HFFc6 (cell line): ENCODE measurements at places on chromosomes 13 and 19.

DNA sequence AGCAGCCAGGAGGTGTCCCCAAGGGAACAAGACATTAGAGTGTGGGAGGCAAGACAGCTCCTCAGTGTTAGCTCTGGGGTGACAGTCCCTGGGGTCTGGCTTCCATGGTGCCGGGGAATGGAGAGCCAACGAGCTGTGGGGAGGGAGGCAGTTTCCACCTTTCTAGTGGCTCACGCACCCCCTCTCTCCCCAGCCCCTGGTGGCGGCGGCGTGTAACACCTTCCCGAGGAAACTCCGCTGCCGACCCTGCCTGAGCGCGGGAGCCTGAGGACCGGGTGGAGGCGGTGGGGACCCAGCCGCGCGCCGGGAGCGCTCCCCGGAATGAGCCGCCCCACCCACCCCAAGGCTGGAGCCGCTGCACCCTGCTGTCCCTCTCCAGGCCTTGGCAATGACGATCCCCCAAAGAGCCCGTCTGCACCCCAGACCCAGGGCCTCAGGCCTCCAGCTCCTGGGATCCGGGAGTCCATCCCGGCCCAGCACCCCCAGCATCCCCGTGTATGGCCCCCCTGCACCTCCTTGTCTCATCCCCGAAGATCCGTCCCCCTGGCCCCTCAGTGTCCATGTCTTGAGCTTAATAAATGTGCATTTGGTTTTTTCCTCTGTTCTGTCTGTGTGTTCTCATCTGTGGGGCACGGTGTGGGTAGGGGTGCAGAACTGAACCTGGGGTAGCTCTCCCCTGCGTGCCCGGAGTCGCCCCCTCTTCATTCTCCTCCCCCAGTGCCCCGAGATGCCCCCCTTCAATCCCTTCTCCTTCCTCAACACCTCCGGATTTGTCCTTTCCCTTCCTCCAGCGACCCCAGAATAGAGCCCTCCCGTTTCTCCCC lies 622 bp upstream of the FXYD5 start:
- no peak for DNase-seq

DNA sequence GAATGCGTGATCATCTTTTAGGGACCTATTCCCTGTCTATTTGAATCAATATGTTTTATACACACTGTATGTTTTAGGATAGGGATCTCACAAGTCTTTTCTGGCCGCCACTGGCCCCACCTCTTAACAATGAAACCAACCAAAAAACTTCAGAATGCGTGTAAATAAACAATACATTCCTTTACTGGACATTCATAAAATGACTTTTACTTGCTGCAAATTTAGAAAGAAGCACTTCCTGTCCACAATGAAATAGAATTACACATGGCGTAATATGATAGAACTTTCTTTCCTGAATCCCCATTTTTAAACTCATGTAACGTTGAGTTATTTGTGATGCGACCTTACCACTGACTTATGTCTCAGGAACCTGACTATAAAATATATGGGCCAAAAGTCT lies 233.6 kb downstream of the SLITRK6 start:
- no peak for DNase-seq

- no peak for DNase-seq
Measured at GRCh38 chr13:33080972-33081590, 64.9 kb downstream of the KL start.

DNA sequence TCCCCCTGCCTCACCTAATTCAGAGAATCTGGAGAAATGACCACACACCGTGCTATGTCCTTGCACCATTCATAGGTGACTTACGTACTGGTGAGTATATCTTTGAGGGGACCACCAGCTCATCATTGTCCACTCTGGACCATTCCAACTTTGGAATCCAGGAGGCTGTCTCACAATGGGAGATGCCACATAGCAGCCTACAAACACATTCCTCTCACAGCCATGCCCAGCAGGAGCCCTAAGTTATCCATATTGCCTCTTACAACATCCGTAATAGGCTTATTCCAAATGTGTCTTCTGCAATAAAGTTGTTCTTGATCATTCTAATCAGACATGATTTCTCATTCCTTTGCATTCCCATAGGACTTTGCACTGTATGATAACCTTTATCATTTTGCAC lies 436.7 kb downstream of the EFNB2 start:
- DNase-seq, result no peak

DNA sequence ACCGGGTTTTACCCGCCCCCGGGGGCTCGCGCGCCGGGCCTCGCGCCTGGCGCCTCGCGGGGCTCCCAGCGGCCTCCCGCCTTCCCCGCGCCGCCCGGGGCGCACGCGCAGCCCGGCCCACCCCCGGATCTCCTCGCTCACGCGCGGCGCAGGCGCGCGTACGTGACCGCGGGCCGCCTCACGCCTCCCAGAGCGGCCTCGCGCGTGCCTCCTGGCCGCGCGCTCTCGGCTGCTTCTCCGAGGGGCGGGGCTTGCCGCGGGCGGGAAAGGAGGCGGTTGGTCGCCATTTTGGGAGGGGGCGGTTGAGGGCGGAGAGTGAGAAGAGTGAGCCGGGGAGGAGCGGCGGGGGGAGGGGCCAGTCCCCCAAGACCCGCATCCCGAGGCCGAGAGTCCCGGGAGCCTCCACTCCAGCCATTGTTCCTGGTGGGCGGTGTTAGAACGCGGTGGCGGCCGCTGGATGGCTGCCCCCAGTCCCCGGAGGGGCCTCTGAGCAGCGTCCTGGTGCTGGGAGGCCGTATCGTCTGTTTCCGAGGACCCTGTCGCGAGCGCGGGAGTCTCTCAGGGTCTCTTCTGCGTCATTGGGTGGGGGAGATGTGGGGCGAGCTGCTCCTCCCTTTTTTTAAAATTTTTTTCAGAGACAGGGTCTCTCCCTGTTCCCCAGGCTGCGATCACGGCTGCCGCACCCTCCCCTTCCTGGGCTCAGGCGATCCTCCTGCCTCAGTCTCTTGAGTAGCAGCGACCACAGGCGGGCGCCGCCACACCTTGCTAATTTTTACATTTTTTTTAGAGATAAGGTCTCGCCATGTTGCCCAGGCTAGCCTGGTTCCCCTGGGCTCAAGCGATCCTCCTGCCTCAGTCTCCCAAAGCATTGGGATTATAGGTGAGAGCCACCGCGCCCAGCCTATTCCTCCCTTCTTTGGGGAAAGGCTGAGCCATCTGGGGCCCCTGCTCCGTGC lies at the start of gene ZNF541:
Gene ZNF541, minus strand, starts transcription at position 78 of the 956 bp plus-strand sequence. CDS start 17,292 bp downstream, outside the sequence.
- DNase-seq, result no peak

DNA sequence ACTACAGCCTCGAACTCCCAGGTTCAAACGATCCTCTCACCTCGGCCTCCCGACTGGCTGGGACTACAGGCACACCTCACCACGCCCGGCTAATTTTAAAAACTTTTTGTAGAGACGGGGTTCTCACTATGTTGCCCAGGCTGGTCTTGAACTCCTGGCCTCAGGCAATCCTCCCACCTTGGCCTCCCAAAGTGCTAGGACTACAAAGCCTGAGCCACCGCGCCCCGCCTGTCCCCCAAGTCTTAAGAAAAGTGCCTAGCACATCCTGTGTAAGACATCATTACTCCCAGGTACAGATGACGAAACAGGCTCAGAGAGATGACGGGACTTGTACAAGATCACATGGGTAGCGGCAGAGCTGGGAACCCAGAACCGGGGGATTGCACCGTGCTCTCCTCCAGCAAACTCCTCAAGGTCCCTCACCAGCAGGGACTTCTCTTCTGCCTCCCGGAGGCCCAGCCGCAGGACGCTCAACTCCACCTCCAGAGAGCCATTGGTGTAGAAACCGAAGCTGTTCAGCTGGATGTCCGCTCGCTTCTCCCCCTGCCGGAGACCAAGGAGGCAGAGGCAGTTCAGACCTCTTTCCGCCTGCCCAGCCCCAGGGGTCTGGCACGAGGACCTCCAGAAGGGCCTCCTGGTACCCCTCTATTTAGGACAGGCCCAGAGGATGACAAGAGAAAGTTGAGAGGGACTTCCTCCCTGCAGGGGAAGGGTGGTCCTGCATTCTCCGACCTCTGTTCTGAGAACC lies 1.0 kb downstream of the GPR108 start:
- peak; percentile 89 for DNase-seq

DNA sequence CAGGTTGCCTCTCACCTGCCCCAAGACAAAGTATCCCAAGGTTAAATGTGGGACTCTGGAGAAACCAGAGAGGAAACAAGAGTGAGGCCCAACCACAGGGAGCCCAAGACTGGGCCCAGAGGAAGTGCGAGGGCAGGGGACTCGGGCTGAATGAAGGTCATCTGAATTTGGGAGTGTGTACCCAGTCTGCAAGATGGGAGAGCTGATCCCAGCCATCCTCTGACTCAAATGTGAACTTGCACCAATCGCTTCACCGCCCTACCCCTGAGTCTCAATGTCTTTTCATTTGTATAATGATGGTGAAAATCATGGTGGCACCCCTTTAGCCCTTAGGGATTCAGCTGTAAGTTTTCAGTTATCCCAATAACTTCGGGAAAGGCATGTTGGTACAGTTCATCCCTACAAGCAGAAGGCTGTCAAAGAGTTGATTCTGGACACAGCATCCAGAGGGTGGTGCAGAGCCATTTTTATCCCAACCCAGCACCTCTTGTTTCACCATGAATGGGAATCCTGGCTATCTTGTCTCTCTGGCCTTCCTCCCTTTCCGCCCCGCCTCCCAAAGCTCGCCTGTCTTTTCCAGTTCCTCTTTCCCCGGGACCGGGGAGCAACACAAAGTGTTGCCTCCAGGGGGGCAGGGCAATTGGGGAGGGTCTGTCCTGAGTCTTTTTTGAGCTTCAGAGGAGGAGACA lies 123.4 kb downstream of the NUFIP1 start:
- DNase-seq, result no peak

DNA sequence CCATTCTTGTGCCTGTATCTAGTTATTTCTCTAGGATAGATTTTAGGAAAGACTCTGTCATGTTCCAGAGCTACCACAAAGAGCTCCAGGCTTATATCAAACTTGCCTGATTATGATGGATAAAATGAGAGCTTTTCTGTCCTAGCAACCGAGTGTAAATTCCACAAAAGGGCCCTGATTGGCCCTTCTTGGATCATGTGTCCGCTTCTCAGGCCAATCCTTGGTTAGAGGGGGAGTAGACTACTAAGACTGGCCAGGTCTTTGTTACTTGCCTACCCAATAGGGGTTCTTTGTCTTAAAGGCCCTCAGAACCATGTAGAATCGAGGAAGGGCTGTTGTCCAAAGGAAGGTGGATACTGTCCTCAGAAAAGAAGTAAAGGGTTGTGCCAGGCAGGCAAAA lies 2.4 kb downstream of the DHX34 start:
- peak; percentile 19 for DNase-seq

GRCh38 chr13:20499986-20500385 lies 25.7 kb downstream of the CRYL1 start:
- DNase-seq, result peak; percentile 38

DNA sequence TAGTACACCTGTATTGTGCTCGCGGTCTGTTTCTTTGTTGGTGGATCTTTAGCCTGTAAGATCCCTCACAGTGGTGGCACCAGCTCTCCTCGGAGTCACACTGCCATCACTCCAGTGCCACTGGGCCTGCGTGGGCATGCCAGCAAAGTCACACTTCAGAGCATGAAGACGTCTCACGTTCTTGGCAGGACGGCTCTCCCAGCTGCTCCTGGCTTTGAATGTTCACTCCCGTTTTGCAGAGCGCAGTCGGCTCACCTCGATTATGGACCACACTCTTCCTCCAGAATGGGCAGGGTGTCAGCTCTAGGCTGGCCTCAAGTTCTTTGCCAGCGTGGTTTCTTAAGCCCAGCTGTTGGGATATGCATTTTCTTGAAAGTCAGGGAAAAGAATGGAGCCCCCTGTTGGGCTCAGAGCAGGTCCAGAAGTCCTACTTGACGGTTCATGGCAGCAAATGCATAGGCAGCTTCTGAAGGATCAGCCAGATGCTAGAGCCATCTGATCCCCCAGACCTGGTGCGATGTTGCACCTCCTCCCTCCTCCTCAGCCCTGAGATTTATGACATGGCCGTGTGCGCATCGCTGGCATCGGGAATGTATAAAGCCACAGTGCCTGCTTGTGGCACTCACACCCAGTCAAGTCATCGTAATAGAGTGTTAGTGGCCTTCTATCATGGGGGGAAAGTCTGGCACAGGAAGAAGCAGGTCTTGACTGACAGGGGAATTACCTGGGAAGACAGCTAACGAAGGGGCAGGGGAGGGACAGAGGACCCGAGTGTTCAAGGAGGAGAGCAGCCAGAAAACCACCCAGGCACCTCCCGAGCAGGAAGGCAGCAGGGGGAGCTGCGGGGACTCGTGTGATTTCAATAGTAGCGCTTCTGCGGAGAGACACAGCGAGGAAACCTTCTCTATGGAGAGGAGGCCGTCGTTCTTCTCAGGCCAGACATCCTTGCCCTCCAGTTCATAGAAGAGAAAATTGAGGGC lies 40.2 kb upstream of the NPAS1 start:
- no peak for DNase-seq

DNA sequence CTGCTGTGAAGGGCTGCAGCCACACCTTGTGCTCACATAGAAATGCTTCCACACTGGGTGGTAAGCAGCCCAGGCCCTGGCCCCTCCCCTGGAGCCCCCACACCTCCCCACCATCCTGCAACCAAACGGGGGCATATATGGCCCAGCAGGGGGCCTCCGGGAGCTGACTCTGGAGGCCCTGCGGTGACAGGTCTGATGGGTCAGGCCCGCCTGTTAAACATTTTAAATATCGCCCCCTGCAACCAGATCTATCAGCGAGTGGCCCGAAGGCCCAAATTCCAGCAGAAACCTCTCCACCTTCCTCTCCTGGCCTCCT lies 48.0 kb upstream of the KATNAL1 start:
- no peak for DNase-seq

DNA sequence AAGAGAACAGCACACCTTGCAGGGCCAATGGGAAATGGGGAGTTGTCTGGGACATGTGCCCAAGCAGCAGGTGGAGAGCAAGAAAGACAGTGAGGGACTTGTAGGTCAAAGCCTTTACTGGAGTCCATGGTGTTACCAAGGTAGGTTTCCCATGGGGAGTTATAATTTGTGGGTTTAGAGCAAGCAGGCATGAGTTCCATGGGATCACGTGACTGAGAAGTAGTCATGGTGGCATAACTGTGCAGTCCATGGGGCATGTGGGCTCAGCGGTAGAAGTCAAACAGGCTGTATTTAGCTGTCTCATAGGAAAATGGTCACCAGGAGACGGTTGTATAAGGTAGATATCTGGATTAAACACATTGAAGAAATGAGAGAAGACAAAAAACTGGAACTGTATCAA lies 715.1 kb downstream of the SLITRK1 start:
- DNase-seq, result no peak

- DNase-seq, result no peak
Measured at GRCh38 chr19:51551673-51552432, 19.2 kb upstream of the ZNF175 start.
